ENCODE measurements at places on chromosomes 4 and X. TPM values are rescaled to one million over a fixed set of nuclear protein-coding genes. Genes with fewer than 3 reads are reported as not detected.
A peak's percentile ranks its signal among the peaks of the same experiment; 100 is the strongest.

Gene AVPR2
- not detected for total RNA-seq

GRCh38 chrX:11381464-11381863, 88.3 kb downstream of the AMELX start:
- DNase-seq = peak; percentile 23

Gene HOPX
- 1.8 TPM for total RNA-seq

Gene ASMT
- total RNA-seq = not detected

DNA sequence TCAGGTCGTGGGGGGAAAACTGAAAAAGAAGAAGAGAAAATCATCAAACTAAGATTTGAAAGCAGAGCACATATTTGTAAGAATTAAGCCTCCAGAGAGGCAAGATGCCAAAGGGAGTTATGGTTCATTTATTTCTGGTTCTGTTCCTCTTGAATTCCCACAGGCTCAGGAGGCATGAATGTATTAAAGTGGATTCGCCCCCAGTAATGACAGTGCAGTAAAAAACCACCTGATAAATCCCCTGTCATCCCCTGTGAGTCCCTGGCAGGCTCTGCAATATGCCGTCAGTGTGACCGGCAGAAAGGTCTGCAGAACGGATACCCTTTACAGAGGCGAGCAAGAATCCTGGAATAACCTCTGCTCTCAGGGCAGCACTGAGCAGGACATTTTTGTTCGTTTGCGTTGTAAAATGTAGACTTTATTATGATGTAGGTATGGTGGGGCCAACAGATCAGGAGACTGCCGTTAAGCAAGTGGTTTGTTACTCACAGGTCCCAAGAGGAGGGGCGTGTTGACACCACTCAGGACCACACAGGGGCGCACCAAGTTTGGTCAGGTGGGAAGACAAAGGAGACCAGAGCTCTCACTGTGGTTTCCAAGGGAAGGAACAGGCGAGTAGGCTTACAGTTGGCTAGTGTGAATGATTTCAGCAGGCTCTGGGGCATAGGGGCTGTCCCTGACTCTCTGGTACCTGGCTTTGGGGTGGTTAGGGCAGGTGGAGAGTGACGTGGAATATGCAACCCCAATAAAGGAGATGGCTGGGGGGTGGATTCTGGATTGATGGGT, 75.3 kb downstream of the DHRSX start:
- no peak for DNase-seq

DNA sequence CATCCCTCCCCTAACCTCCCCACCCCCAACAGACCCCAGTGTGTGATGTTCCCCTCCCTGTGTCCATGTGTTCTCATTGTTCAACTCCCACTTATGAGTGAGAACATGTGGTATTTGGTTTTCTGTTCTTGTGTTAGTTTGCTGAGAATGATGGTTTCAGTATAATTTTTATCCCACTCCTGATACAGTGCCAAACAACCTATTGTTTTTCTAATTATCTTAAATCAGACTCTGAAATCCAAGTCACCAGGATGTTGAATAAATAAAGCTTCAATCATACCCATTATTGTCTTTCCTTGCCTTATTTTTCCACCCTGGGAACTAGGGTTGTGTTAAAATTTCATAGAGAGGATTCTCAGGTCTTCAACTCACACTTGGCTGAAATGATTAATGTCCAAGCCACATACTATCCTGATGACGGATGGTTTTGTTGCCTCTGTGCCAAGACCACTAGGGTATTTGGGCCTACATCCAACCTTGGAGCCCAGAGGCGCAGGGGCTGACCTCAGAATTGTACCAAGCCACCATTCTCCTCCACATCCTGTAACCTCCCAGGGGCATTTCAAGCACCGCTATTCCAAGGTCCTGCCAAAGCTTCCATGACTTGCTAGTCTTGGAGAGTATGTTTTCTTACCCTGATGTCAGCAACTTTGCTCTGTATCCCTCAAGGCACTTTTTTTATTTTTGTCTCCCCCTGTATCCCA, 332.4 kb downstream of the ARHGAP24 start:
- no peak for DNase-seq

DNA sequence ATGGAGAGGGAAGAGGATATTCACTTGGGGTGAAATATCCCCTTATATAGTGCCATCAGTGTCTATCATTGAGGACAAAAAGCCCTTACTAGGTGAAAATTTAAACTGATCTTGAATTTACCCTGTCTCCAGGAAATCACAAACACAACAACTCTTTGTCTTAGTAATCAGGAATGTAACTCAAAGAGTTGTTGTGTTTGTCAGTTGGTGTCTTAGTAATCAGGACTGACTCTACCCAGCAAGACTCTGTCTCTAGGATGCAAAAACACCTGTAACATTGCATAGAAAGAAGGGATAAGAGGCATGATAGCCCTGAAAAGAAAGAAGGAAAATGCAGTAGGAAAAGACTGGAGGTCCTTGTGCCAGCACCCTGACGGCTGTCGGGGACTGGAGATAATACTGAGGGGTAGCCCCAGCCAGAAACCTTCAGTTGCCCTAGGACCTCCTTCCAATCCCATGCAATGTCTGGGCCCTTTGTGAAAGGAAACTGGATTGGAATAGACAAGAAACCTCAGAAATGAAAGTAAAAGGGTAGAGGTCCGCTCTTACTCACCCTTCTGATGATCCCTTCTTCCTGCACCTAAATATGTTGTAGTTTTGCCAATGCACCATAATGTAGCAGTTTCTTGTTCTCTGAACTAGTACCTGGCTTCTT, 45.3 kb downstream of the HMGB2 start:
- no peak for DNase-seq

Gene BBS7
- total RNA-seq = 11.1 TPM

DNA sequence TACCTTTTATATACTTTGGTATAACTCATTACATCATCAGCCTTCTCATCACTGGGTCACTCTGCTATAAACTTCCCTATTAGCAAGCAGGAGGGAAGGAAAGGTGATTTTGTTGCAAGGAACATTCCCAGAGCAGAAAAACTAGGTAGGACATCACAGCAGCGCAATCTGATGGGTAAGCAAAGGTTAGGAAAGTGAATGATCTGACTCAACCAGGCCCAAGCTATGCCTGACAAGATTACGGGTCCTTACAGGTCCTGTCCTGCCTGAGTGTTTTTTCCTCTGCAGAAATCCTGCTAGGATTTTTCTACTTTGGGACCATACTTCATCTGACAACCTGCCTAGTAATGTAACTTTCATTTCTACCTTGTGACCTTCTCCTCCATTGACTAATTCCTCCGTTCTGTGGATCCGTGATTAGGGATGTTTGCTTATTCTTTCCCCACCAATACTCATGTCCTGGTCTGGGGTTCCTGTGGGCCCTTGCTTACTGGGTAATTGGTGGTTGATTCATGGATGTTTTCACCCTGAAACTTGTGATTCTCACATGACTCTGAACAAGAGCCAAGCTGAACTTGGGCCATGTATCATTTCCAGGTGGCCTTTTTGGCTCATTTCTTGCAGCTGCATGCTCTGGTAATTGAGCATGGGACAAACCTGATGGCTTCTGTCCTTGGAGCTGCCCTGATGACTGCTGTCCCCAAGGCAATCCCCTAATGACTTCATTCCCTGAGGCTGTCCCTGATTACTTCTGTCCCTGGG, 111.9 kb upstream of the KIT start:
- no peak for DNase-seq

DNA sequence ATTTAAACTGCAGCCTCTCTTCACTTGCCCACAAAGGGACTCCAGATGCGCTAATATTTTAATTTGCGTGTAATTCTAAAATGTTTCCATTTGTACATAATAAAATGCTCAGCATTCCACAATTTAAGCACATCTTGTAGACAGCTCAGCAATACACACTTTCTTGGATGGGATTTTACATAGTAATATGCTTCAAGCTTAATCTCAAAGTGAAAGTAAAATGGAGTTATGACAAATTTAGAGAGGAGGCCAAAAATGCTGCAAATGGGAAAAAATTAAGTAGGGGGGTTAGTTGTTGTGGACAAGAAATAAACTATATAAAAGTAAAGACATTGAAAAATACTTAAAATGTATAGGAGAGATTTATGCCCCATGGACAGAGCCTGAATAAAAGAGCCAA, 149.1 kb downstream of the FBXO8 start:
- no peak for DNase-seq

Gene TCEAL6
- not detected for total RNA-seq

- DNase-seq = no peak
Observed at GRCh38 chr4:55808186-55808585, 11.4 kb upstream of the EXOC1L start.

Gene RBM41
- total RNA-seq = 5.4 TPM

DNA sequence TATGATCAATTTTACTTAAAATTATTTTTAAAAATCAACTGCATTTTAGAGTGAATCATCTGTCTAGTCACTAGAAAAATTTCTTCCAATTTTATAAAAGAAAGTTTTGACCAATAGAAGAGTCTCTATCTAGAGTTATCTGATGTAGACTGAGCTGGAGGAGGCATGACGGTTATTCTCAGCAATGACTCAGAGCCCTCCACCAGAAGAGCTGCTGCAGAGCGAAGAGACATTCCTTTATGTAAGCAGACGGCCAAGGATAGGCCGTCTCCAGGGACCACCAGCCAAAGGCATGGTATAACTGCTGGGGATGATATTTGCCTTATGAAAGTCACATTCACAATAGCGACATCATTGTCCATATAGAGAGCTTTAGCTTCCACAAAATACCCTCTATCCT, 23.0 kb downstream of the LDB2 start:
- no peak for DNase-seq

All from glomerular endothelial cell (primary cell).